Activated naive CD8-positive, alpha-beta T cell treated with anti-CD3 and anti-CD28 coated beads, Interleukin-2, amount 50 U/mL, for 24 hours (primary cell): ENCODE measurements at places on chromosomes 16 and 17.

DNA sequence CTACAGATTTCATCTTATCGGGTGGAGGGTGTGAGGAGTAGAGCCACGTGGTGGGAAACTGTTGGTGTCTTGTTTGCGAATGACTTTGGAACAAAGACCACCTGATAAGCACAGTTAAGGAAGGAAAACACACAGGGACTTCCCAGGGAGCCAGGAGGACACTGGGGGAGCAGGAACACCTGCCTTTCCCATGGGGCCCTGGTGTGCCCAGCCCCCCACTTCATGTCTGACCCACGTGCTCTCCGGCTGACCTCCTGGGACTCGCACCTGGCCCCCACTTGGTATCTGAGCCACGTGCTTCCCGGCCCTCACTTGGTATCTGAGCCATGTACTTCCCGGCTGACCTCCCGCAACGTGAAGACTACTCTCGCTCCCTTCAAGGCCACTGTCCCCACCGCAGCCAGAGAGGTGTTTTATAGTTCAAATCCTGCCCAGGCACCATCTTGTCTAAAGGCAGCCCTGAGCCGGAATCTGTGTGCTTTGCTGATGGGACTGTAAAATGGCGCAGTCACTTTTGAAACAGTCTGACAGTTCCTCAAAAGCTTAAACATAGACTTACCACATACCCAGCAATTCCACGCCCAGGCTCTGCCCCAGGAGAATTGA, 5.4 kb upstream of the CSNK1D start:
- no peak for DNase-seq
- H3K4me3 ChIP-seq: no peak overlapping the region
- H3K27me3 ChIP-seq: no peaks in the 10 kb centered on the region
- peaks cover 31% of the 10 kb centered on the region for H3K4me1 ChIP-seq
- no peak overlapping the region for H3K27ac ChIP-seq
- H3K36me3 ChIP-seq: no peaks in the 10 kb centered on the region

DNA sequence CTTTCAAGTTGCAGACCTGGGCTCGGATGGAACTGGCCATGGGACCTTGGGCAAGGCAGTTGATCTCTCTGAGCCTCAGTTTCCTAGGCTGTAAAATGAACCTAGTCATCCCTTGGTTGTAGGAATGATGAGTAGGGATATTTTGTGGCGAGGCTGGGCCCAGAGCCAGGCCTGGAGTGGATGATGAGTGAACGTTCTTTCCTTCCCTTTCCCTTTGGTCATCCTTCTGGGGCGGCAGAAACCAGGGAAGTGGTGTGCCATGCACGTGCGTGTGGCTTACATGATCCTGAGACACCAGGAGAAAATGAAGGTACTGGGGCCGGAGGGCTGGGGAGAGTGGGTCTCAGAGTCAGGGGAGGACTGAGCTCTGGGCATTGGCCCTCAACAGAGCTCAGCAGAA, 8.4 kb downstream of the FBRS start:
- H3K4me1 ChIP-seq: peaks cover 26% of the 10 kb centered on the region
- H3K27me3 ChIP-seq: no peaks in the 10 kb centered on the region
- H3K36me3 ChIP-seq: peaks cover 38% of the 10 kb centered on the region
- H3K27ac ChIP-seq: no peak overlapping the region
- no peak for DNase-seq
- no peak overlapping the region for H3K4me3 ChIP-seq

DNA sequence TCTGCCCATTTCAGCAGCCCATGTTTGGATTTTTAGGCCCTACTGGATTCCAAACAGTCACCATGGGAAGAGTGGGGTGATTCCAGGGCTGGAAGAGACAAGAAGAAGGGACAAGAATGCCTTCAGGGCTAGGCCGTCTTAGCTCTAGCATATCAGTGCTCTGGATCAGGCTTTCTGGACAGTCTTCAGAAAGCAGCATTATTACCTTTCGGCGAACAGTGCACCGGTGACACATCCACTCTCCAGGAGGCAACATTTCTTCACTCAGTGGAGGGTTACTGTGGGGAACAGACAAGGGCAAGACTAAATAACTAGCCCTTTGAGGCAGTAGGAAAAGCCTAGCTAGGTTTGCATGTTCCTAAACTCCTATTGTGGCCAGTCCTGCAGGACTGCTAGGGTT, 23.9 kb upstream of the DHRS13 start:
- no peaks in the 10 kb centered on the region for H3K27me3 ChIP-seq
- peaks cover 76% of the 10 kb centered on the region for H3K36me3 ChIP-seq
- peak overlapping the region; percentile 88 for H3K27ac ChIP-seq
- H3K4me1 ChIP-seq: peaks cover 66% of the 10 kb centered on the region
- no peak overlapping the region for H3K4me3 ChIP-seq

DNA sequence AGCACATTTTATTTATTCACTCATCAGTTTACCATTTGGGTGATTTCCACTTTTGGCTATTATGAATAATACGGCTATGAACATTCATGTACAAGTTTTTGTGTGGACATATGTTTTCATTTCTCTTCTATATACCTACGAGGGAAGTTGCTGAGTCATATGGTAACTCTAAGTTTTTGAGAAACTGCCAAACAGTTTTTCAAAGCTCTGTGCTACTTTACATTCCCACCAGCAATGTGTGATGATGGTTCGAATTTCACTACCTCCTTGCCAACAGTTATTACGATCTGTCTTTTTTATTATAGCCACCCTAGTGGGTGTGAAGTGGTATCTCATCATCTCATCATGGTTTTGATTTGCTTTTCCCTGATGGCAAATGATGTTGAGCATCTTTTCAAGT, 63.7 kb upstream of the MRTFB start:
- H3K4me1 ChIP-seq: peaks cover 8% of the 10 kb centered on the region
- no peaks in the 10 kb centered on the region for H3K36me3 ChIP-seq
- no peak for DNase-seq
- no peak overlapping the region for H3K27ac ChIP-seq
- H3K4me3 ChIP-seq: no peak overlapping the region

GRCh38 chr17:55872374-55872773, 121.5 kb downstream of the PCTP start:
- DNase-seq: no peak
- no peak overlapping the region for H3K27ac ChIP-seq
- peaks cover 2% of the 10 kb centered on the region for H3K27me3 ChIP-seq
- no peak overlapping the region for H3K4me3 ChIP-seq
- H3K36me3 ChIP-seq: no peaks in the 10 kb centered on the region
- no peaks in the 10 kb centered on the region for H3K4me1 ChIP-seq

- H3K27ac ChIP-seq: peak overlapping the region; percentile 98
- H3K4me1 ChIP-seq: peaks cover 67% of the 10 kb centered on the region
- peak; percentile 50 for DNase-seq
- H3K36me3 ChIP-seq: peaks cover 35% of the 10 kb centered on the region
- H3K27me3 ChIP-seq: no peaks in the 10 kb centered on the region
Measured at GRCh38 chr16:1538804-1539520, 5.5 kb downstream of the TMEM204 start.

DNA sequence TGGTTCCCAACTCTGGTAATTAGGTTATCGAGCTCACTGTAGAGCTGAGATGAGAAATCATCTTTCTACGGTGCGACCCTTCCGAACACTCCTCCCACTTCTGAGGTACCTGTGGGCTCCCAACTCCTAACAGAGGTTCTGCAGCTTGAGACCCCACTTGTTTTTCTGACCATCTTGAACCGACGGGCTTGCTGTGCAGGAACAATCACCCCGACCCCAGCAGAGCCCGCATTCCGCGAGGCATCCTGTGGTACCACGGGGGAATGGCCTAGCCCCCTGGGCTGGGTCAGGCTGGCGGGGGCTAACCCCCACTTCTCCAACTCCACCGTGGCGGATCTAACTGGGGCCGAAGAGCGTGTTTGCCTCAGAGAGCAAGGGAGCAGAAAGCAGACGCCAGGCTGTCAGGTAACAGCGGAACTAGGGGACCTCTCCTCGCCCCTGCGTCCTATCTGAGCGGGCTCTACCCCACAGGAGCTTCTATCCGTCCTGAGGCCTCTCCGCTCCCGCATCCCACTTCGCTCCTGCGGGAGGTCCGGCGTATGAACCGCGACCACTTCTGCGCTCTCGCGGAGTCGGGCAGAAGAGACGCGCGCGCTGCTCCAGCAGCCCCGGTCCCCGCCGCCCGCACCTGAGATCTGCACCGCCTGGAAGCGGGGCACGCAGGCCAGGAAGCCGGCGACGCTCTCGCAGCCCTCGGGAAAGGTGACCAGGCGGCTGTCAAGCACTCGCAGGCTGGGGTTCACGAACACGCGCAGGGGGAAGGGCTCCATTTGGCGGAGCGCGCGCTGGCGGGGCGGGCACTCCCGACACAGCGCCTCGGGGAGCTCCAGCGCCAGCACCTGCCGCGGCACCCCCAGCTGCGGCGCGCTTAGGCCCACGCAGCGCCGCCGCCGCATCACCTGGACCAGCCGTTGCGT, 761 bp downstream of the PDF start:
- DNase-seq: peak; percentile 47
- peaks cover 53% of the 10 kb centered on the region for H3K4me1 ChIP-seq
- H3K27ac ChIP-seq: peak overlapping the region; percentile 69
- H3K4me3 ChIP-seq: peak overlapping the region; percentile 87
- no peaks in the 10 kb centered on the region for H3K27me3 ChIP-seq

DNA sequence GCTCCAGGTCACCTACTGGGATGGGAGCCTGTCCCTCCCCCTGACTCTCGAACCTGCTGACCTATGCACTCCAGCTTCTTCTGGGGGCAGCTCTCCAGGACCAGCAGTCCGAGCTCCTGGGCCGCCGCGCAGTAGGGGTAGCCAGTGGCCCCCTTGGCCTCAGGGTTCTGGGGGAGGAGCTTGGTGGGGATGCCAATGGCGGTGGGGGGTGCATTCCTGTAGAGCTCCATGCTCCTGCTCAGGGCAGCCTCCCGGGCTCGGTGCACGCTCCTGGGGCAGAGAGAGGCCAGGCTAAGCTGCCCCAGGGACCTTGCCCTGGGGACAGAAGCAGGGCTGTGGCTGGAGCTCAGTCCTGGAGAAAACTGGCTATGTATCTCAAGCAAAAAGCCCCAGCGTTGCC, 7.7 kb upstream of the SPATA2L start:
- H3K4me1 ChIP-seq: peaks cover 11% of the 10 kb centered on the region
- H3K27ac ChIP-seq: no peak overlapping the region
- DNase-seq: no peak
- H3K27me3 ChIP-seq: no peaks in the 10 kb centered on the region
- no peak overlapping the region for H3K4me3 ChIP-seq
- peaks cover 7% of the 10 kb centered on the region for H3K36me3 ChIP-seq

- peak; percentile 44 for DNase-seq
- no peak overlapping the region for H3K4me3 ChIP-seq
- H3K4me1 ChIP-seq: peaks cover 14% of the 10 kb centered on the region
- H3K36me3 ChIP-seq: peaks cover 10% of the 10 kb centered on the region
Measured at GRCh38 chr17:1865252-1866037, 35.6 kb downstream of the RPA1 start.

GRCh38 chr17:73420897-73421296, 109.1 kb upstream of the CDC42EP4 start:
- H3K4me1 ChIP-seq: no peaks in the 10 kb centered on the region
- no peak overlapping the region for H3K27ac ChIP-seq
- no peak overlapping the region for H3K4me3 ChIP-seq

DNA sequence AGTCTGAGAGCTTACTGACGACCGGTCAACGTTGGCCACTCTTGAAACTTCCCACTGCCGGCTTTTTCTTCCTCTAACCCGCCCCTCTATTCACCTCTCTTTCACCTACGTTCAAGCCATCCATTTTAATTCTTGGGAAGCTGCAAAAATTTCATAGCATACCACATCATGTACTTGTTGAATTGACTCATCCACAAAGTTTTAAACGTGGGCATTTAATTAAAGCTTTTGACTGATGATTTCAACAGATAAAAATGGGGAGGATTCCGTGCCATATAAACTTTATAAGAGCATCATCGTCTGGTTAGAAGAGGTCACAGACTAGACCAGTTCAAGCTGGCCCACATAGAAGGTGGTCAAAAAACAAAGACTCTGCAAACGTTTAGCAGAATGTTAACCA, 22.5 kb downstream of the VPS53 start:
- no peak overlapping the region for H3K27ac ChIP-seq
- no peaks in the 10 kb centered on the region for H3K27me3 ChIP-seq
- no peak for DNase-seq

GRCh38 chr16:3774156-3774767, 56.9 kb upstream of the TRAP1 start:
- no peaks in the 10 kb centered on the region for H3K27me3 ChIP-seq
- H3K4me1 ChIP-seq: no peaks in the 10 kb centered on the region
- peaks cover 34% of the 10 kb centered on the region for H3K36me3 ChIP-seq
- H3K4me3 ChIP-seq: no peak overlapping the region
- no peak for DNase-seq

DNA sequence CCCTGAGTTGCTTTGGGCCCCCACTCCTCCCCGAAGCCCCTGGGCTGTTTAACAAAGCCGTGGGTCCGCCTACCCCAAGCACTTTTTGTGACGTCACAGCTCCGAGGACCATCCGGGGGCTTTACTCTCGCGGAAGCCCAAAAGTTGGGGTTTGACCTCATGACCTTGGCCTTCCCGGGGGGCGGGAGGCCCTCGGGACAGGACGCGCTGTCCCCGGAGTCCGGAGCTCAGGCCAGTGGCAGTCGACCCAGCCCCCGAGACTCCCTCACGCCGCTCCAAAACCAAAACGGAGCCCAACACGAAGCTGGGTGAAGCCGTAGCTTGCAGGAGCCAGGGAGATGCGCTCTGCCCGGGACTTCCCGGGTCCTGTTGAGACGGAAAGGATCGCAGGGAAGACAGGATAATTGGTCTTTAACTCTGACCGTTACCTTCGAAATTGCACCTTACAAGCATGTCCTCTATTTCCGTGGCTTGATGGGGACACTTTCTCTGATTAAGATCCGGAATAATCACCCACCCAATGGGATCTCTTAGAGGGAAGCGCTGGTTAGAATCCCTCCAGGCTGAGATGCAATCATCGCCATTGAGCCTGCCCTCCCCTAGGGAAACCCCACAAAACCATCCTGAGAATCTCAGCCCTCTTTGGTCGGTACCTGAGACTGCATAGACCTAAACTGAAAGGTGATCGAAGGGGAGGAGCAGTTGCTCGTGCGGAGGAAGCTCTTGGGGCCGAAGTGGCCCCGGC, 4.9 kb upstream of the SOX9 start:
- peaks cover 8% of the 10 kb centered on the region for H3K4me1 ChIP-seq
- peaks cover 2% of the 10 kb centered on the region for H3K36me3 ChIP-seq
- DNase-seq: no peak

- H3K36me3 ChIP-seq: peaks cover 15% of the 10 kb centered on the region
- H3K4me1 ChIP-seq: no peaks in the 10 kb centered on the region
- no peak overlapping the region for H3K4me3 ChIP-seq
- no peaks in the 10 kb centered on the region for H3K27me3 ChIP-seq
- H3K27ac ChIP-seq: no peak overlapping the region
Measured at GRCh38 chr16:54118846-54119245, 167.7 kb downstream of the IRX3 start.

DNA sequence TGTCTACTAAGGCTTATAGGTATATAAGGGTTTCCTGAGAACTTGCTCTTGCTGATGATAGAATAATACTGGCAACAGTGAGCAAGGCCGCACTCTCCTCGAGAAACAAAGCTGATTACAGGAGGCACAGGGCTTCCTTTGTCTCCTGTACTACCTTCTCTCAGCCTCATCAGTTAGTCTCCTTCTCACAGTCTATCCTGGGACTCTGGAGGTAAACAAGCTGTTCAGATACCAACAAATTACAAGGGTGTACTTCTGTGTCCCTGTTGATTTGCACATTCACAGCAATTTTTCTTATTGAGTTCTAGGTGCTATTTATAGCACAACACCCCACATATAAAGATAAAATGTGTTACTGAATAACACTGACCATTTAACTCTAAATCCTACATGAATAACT, 98.7 kb downstream of the TRIM37 start:
- DNase-seq: no peak
- H3K27me3 ChIP-seq: no peaks in the 10 kb centered on the region
